ENCODE measurements at places on chromosomes 1 and 21.

- DNase-seq: no peak
Observed at GRCh38 chr1:163744301-163744887, 422.6 kb downstream of the NUF2 start.

GRCh38 chr1:119330466-119331189 is 38.0 kb upstream of the HAO2 start:
- DNase-seq: no peak

DNA sequence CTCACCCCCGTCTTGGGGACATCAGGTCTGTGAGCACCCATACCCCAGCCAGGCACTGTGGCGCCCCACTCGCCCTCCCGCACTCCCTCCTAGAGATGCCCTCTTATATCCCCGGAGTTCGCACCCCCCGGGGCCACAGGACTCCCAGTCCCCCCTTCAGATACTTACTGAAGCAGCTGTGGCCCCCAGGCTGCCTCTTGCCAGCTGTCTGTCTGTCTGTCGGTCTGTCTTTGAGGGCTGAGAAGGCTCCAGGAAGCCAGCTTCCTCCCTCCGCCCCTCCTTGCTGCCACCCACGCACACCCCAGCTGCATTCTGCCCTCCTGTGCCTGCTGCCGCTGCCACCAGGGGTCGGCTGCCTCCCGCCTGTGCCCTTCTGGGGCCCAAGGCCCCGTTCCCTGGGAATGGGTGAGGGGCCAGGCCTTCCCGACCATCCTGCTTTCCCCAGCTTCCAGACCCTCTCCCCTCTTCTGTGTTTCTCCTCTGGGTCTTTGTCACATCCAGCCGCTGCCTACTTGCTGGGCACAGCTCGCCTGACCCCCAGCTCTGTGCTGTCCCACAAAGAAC is at the start of gene PTPN7:
PTPN7 (minus strand) TSS at position 226 of the 564 bp plus-strand sequence. CDS start 1,200 bp downstream, outside the sequence.
- DNase-seq: no peak

DNA sequence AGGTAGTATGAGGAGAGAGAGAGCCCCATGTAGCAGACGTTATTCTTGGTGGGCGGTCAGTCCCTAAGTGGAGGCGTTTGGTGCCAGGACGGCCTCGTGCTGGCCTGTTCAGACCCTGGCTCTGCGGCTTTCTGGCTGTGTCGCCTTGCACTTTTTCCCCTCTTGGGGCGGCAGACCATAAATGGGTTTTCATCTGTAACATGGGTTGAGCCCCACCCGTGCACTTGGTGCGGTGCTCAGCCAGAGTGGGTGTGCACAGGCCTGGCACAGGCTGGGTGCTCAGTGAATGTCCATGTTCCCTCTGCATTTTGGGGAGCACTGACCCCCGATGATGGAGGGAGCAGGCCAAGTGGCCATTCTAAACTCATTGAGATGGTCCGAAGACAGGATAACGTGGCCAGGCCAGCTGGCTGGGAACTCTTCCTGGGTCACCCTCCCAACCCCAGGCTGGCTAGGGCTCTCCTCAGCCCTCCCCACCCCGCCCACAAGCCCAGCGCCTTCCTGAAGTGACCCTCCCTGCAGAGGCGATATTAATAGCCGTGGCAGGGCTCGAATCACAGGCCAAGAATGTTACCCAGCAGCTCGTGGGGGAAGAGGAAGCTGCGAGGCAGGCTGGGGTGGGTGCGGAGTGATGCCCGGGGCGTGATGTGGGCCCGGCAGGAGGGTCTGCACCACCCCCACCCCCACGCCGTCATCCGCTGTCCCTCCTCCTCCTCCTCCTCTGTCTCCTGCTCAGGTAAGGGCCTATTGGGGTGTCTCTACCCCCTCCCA is 78.5 kb downstream of the ARHGEF10L start:
- DNase-seq: no peak

DNA sequence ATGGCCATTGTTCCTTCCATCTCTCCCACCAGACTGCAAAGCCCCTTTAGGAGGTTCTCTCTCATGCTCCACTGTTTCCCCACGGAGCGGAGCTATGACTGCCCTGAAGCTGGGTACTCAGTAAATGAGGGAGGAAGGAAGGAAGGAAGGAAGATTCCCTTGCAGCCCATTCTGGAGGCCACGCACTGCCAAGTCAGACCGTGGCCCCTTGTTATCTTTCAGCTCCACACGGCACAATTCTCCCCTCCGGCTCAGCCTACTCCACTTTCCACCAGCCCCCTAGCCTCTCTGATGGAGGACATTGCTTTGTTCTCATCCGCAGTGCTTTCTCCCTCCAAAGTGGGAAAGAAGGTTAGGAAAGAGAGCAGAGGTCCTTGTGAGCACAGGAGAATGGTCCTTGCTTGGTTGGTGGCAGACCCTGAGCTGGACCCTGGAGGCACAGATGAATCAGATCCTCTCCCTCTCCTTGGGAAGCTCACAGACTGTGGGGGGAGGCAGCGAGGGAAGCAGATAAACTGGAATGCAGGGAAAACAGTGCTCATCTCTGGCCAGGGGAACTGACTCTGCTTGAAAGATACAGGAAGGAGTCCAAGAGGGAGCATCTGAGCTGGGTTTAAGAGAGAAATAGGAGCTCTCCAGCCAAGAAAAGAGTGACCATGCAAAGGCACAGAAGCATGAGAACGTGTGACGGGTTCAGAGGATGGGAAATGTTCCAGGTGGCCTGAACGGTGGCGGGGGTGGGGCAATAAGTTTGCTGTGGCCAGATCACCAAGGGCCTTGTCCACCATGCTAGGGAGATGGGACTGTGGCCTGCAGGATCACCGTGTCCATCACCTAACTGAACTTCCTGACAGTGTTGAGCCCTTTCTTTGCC is 52.6 kb downstream of the GLIS1 start:
- no peak for DNase-seq

- DNase-seq: no peak
Observed at GRCh38 chr1:214505134-214505533, 46.3 kb downstream of the PTPN14 start.

- DNase-seq: no peak
Observed at GRCh38 chr1:12358499-12358898, 128.7 kb downstream of the VPS13D start.

- no peak for DNase-seq
Observed at GRCh38 chr21:40852563-40852962, 5.6 kb upstream of the DSCAM start.

GRCh38 chr1:50329332-50329932 is 93.8 kb downstream of the DMRTA2 start:
- no peak for DNase-seq

DNA sequence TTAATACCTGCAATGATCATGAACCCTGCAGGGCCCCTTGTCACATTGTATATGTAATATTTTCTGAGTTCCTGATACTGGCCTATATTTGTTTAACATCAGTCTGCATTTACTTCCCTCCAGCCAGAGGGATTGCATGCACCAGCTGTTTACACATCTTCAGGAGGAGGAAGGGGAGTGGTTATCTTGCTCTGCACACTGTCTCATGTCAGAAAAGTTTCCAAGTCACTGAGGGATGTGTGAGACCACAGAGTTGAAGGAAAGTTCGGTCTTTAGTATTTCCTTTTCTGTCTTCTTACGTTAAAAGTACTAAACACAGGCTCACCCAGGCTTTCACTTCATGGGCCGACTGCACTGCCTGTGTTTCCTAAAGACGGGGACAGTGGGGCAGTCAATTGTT is 574.1 kb downstream of the LMO4 start:
- DNase-seq: no peak

DNA sequence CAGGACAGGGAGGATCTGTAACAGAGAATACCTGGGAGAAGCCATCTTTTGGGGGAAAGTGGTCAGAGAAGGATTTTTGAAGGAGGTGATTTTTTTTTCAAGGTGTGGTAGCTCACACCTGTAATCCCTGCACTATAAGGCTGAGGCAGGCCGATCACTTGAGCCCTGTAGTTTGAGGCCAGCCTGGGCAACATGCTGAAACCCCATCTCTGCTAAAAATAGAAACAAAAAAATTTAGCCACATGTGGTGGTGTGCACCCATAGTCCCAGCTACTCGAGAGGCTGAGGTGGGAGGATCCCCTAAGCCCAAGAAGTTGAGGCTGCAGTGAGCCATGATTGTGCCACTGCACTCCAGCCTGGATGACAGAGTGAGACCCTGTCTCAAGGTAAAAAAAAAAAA is 67.4 kb upstream of the ARTN start:
- no peak for DNase-seq

DNA sequence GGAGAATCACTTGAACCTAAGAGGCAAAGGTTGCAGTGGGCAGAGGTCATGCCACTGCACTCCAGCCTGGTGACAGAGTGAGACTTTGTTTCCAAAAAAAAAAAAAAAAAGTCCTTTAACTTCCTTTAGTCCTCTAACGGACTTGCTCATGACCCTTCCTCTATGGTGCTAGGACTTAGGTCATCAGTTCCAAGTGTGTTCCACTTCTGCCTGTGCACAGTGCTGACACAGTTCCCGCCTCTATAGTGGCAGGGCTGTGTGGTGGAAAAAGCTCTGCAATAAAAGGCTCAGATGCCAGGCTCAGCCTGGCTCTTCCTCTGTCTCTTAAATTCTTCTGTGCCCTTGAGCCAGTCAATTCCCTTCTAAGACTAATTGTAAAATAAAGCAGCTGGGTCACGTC is 22.0 kb downstream of the CC2D1B start:
- no peak for DNase-seq
